ENCODE measurements at places on chromosomes 7 and 10.

- no peaks in the 10 kb centered on the region for H3K4me1 ChIP-seq
- peak overlapping the region; percentile 99 for H3K27ac ChIP-seq
- H3K4me3 ChIP-seq, result peak overlapping the region; percentile 26
- H3K36me3 ChIP-seq, result no peaks in the 10 kb centered on the region
- peak; percentile 85 for DNase-seq
- H3K27me3 ChIP-seq, result no peaks in the 10 kb centered on the region
Measured at GRCh38 chr7:5557920-5558401, 134.3 kb upstream of the TNRC18 start.

DNA sequence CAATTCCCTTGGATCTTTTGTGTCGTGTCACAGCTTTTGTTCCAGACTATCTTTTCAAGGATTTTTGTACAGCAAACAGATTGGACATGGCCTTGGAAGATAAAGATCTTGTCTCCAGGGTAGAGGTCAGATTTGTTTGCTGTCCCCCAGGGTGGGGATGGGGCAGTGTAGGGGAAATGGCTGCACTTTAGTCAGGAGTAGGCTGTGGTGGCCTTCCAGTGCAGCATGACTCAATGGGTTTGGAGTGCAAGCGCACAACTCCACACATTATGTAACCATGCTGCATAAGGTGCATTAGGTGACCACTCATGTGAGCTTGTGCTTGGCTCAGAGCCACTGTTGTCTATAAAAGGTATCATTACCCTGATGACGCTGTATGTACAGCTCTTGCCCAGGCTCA is 23.9 kb upstream of the ADAMTS14 start:
- H3K27ac ChIP-seq, result no peak overlapping the region
- H3K27me3 ChIP-seq, result no peaks in the 10 kb centered on the region
- no peaks in the 10 kb centered on the region for H3K36me3 ChIP-seq
- H3K4me3 ChIP-seq, result no peak overlapping the region

DNA sequence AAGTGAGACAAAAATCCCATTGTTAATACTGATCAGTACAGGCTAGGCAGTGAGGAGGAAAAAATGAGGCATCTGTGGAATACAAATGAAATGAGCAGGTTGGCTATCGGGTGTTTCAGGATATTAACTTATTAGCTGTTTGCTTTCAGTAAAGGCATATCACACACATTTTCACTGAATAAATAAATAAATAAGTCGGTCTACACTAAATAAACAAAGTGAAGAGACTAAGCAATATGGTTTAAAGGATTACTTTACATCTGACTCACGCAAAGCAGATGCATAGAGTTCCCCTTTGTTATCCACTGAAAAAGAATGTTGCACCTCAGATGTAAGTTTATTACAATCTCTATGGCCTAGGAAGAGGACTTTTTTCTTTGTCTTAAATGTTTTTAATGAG is 6.3 kb upstream of the SEMA3A start:
- H3K4me1 ChIP-seq, result no peaks in the 10 kb centered on the region
- H3K36me3 ChIP-seq, result no peaks in the 10 kb centered on the region
- no peaks in the 10 kb centered on the region for H3K27me3 ChIP-seq
- H3K4me3 ChIP-seq, result no peak overlapping the region

GRCh38 chr10:99977916-99978315 is 31.8 kb downstream of the DNMBP start:
- no peak for DNase-seq
- no peaks in the 10 kb centered on the region for H3K36me3 ChIP-seq
- H3K27me3 ChIP-seq, result no peaks in the 10 kb centered on the region
- H3K4me3 ChIP-seq, result no peak overlapping the region

DNA sequence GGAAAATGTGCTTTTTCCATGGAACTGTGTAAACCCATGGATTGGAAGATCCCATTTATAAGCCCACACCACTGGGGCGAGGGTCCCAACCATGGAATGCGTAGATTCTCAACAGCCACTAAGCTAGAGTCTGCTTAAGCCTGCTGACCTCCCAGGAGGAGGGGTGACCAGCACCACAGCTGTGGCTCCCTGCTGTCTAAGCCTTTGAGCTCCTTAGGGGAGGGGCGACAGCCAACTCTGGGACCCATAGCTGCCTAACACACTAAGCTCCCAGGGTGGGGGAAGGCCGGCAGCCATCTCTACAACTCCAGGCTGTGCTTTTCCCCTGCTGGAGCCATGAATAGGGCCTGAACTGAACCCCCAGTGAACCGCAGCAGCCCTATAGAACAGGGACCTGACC is 249.8 kb upstream of the HPS1 start:
- DNase-seq, result no peak
- no peak overlapping the region for H3K4me3 ChIP-seq
- H3K4me1 ChIP-seq, result no peaks in the 10 kb centered on the region
- H3K27ac ChIP-seq, result no peak overlapping the region
